AG09309 (cell line): ENCODE measurements at places on chromosomes 2 and 18.

- DNase-seq, result no peak
These were observed 47.3 kb downstream of the QPCT start for GRCh38 chr2:37391711-37392110.

DNA sequence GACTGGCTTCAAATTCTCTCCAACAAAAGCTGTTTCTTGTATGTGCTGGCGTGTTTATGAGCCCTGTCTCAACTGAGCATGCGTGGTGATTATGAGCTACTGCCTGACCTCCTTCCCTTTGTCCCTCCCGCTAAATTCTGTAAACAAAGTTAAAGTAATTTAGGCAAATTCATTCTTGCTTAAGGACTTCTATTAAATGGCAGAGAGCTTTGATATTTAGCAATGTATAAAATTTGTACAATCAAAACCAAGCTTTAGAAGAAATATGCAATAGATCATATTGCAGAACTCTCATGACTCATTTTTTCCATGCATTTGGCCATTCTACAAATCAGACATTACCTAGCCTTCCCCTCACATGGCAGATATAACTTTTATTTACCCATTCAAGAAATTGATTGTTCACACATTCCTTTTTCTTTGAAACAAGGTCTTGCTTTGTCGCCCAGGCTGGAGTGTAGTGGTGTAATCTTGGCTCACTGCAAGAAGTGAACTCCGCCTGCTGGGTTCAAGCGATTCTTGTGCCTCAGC, 18.2 kb downstream of the IGFBP2 start:
- peak; percentile 64 for DNase-seq

DNA sequence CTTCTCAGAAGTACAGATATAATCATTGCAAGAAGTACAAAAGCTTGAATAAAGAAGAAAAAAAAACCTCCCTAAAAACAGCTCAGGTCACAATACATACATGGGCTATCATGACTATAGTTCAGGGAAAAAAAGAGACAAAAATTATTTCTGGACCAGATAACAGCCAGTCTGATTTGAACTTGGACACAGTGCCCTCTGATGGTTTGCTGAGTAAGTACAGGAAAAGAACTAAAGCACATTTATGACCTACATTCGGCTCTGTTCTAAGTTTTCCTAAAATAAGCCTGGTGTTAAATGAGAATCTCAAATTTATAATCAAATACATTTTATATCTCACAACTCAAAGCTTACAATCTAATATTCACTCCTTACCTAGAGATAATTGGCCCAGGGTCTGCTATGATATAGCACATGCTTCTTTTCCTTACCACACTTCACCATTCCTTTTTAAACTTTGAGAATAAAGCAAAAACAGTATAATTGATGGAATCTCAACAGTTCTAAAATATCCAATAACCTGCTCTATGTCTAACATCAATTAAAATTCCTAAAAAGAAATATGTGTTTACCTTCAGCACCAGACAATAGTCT, 81.1 kb downstream of the RAPH1 start:
- no peak for DNase-seq

- DNase-seq, result no peak
These were observed 1639.1 kb downstream of the SUCLG1 start for GRCh38 chr2:82819951-82820350.

DNA sequence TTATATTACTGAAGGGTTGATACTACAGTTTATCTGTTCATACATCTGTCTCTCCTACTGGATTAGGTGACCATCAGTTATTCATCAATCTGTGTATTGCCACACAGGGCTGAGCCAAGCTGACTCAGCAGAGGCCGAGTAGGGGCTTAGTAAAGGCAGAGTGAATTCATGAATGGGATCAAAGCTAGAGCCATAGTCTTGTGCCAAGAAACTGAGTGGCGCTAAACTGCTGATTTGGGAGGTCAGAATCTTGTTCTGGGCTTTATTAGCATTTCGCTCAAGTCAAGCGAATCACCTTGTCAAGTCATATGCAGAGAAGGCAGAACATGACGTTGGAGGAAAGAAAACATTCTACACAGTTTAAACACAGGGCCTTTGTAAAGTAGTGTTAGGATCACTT, 34.1 kb downstream of the SOCS6 start:
- DNase-seq, result no peak

DNA sequence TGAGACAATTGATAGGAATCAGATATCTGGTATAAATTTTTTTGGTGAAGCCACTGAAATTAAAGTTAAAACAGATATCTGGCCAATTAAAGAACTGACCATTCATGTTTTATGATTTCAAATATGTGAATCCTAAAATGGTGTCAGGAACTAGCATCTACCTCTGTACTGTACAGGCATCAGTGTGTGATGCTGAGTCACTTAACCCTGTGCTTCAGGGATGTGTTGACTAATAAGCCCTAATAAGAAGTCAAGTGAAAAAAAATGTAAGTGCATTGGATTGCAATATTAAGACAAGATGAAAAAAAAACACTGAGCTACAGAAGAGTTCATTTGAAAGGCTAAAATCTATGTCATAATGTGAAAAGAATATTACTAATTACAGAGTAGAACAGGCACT, 9.1 kb upstream of the UNC80 start:
- DNase-seq, result no peak

DNA sequence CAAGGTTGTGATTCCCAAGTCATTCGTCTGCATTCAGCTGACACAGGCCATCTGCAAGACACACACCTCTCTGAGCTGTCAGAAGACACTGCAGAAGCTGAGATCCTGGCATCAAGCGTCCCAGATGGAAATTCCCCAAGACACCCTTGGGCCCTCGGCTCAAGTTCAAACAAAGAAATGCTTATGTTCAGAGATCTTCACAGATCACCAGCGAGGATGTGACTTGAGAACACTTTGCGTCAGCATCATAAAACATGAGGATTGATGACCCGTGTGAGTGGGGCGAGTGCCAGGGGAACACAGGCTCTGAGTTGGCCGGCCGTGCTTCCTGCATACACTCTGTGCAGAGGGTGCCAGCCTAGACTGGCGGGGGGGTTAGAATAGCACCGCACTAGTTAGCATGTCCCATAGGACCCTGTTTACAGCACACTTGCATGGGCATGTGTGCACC, 36.8 kb downstream of the KCNIP3 start:
- DNase-seq, result no peak

DNA sequence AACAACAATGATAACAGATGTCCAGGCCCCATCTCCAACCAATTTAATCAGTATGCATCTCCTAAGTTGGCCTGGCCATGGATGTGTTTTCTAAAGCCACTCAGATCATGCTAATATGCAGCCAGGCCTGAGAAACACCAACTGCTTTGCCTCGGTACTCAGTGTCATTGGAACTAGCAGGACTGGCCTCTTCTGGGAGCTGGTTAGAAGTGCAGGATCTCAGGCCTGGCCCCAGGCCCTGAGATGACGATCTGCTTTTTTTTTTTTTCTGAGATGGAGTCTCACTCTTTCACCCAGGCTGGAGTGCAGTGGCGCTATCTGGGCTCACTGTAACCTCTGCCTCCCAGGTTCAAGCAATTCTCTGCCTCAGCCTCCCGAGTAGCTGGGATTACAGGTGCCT, 69.1 kb downstream of the IRS1 start:
- DNase-seq, result no peak

DNA sequence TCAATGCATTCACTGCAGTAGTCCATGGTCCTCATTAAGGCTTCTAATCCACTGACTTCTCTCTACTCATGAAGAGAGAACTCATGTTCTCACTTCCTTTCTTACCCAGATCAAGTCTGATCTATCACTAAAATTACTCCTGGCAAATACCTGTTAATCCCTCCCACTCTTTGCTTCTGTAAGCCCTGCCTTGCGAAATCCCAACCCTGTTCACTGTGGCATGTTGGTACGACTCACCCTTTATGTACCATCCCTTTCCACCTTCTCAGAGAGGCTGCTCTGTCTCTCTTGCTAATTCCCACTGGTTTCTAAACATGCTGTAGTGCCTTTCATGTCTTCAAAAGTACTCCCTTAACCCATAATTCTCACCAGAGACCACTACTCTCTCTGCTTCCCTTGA, 272.2 kb upstream of the ACVR2A start:
- no peak for DNase-seq

DNA sequence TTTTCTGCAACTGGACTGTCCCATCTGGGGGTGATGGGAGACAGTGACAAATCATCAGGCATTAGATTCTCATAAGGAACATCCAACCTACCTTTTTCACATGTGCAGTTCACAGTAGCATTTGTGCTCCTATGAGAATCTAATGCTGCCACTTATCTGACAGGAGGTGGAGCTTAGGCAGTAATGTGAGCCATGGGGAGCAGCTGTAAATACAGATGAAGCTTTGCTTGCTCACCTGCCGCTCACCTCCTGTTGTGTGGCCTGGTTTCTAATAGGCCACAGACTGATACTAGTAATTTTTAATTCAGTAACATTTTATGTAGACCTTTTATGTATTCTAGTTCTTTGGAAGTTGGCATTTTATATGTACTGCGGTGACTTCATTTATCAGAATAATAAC, 180.1 kb upstream of the SPOPL start:
- DNase-seq, result no peak

DNA sequence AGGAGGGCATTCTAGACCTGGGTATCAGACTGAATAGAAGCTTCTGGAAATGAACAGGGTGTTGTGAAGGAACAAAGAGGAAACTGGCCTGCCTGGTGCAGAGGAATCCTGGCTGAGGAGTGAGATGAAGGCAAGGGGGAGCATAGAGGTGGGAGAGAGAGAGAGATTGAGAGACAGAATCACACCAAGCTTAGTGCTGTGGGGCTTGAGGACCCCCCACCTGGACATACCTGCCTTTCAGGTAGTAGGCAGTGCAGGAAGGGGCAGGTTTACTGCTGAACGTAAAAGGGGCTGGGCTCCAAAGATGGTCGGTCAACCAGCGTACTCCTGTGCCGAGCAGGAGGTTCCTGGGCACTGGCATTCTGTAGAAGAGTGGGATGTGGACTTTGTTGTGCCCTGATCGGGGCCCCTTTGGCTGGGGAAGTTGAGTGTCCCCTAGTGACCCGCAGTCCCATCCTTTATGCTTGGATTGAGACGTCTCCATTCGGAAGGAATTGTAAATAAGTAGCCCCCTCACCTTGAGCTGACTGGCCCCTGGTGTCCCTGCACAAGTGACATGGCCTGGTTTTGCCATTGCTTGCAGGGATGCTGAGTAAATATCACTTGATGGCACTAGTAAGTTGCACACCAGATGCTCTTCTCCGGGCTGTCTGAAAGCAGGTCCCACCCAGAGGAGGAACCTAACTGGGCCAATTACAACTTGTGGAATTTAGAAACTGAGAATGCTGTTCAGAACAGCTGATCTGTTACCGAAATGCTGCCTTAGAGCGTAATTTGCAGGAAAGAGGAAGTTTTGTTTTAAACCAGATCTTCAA, 1.4 kb downstream of the UBE2F start:
- peak; percentile 57 for DNase-seq

DNA sequence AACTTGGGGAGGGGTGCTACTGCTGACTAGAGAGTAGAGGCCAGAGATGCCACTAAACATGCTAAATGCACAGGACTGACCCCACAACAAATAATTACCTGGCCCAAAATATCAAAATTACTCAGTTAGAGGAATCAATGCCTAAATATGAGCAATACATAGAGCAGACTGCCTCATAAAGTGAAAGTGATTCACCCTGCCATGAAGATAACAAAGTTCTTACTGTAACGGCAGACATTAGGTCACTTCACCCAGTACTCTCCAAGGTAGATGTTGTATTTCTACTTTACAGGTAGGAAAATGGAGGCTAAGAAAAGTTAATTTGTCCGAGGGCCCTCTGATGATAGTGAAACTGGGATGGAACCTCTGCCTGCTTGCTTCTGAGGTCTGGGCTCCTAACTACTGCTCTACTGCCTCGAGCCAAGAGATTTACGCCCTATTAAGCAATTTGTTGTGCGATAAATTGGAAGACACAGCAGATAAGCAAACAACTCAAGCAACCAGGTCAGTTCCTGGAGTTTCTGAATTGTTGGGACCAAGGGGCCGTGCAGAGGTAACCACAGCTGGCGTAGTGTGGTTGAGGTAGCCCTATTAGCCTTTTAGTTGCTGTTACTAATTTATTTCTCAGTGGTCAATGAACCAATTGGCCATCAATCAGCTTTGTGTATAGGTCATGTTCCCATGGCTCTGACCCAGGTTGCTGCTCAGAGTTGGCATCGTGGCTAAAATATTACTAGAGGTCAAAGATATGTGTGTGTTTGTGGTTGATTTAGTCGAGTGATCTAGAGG, 4.8 kb downstream of the DHRS9 start:
- DNase-seq, result no peak

GRCh38 chr2:218130822-218131221, 5.0 kb downstream of the CXCR2 start:
- DNase-seq, result no peak

- DNase-seq, result no peak
These were observed 76.1 kb upstream of the CAVIN2 start for GRCh38 chr2:191922736-191923651.

DNA sequence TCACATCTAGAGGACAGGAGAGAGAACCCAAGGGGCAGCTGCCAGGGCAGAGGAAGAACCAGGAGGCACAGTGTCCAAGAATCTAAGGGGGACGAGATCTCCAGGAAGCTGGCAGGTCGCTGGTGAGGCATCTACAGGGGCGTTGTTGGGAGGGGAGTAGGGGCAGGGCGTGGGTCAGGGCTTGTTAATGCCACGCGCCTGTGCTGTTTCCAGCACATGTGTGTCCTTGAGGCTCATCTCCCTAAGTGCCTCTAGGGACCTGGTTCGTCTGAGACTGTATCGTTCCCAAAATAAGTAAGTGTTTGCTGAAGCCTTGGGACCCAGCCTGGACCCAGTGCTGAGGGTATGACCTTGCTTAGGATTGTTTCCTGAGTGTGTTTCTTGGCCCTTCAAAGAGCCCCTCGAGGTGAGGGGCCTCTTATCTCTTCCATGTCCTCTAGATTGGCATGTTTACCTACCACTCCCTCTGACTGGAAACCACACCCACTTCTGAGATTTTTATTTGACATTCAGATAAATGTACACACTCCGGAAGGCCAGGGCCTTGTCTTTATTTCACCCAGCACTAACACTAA, 22.2 kb downstream of the HK2 start:
- no peak for DNase-seq

- DNase-seq, result no peak
These were observed 1391.1 kb downstream of the SUCLG1 start for GRCh38 chr2:83067947-83068346.

- no peak for DNase-seq
These were observed 81.5 kb downstream of the DPP4 start for GRCh38 chr2:161992531-161992930.

DNA sequence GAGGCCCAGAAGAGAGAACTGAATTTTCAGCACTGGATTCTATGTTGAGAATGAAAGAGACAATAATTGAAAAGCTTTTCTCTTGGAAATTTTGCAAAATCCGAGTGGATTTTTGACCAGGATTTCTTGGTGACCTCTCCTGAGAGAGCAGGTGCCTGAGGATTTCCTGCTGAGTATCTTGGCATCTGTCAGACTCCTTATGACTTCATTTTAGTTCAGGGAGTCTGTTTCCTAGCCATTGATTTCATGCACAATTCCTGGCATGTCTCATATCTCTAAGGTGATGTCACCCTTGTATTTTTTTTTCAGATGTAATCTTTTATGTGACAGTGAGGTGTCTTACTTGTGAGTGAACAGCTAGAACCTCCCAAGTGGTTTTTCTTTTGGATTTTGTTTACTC, 195.9 kb downstream of the NEDD4L start:
- no peak for DNase-seq
